8988T (cell line): ENCODE measurements at places on chromosomes 13 and 19.

DNA sequence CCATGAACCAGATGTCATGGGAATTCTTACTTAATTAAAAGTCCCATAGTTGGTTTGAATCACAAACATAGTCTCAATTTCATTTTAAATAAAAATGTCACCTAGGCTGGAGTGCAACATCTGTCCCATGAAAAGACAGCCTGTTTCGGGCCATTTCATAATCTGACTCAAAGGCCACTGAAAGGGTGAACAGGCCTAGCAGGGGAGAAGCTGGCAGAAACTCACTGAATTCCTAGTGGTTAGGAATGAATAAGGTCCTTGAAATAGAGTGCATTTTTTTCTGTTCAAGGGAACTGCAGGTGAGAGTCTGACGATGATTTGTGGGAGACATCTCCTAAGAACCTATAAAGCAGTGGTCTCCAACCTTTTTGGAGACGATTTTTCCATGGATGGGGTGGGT lies 44.0 kb upstream of the PCCA start:
- DNase-seq, result no peak

DNA sequence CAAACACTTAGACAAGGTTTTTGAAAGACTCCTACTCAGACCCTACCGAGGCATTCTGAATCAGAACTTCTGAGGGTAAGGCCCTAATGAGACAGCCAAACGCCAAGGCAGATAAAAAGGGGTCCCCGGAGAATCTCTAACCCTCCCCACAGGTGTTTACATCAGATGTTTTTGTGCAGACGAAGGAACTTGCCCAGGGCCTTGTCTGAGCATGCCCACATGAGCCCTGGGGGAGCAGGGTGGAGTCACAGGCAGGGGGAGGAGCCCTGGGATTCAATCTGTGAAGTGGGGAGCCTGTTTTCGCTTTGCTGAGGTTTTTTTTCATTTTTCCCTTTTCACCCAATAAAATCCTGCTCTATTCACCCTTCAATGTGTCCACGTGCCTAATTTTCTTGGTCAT lies 61.6 kb upstream of the MED4 start:
- DNase-seq, result no peak

GRCh38 chr13:113917096-113917495 lies 53.2 kb upstream of the GAS6 start:
- DNase-seq, result no peak

GRCh38 chr13:50421473-50422130 lies 406.4 kb downstream of the KCNRG start:
- no peak for DNase-seq

- DNase-seq, result no peak
Observed at GRCh38 chr13:25046985-25047511, 48.9 kb upstream of the PABPC3 start.

- DNase-seq, result no peak
Observed at GRCh38 chr19:51319649-51320279, 8.3 kb downstream of the IGLON5 start.
